ENCODE measurements at places on chromosomes 4 and X. TPM values are rescaled to one million over a fixed set of nuclear protein-coding genes. Genes with fewer than 3 reads are reported as not detected.

GRCh38 chr4:154422152-154422551 is 69.4 kb downstream of the DCHS2 start:
- no peak for DNase-seq

DNA sequence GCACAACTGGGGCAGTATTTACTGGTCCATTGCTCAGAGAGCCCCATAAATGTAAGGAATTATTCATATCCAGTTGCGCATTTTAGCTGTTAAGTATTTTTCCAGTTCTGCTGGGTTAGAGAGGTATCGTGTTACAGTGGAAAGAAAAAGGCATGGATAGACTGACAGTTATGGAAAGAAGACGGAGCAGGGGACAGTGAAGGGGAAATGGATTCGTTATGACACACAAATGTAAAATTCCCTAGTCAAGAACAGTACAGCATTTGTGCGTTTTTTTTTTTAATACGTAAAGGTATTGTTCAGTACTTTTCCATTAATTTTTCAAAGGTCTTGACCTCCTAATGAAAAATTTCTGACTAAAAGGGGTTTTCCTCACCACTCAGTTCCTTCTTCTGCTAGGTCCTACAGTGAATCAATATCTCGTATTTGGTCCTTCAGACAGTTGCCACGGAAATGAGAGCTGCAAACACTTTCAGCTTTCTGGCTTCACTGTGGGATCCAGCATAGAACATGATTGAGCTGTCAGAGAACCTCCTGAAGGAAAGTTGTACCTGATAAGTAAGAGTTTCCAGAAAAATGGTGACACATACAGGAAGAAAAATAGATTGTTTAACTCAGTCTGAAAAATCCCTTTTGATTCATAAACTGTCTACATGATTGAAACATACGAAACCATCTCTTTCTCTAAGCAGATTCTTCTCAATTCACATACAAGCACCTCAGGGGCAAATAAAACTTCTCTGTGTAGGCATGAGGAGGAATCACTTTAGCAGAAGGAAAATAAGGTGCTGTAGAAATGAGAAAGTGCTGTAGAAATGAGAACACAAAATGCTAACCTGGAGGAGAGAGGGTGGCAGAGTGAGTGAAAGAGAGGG is 21.8 kb upstream of the BBS12 start:
- DNase-seq: no peak

GRCh38 chrX:144494074-144494473 is 610.2 kb downstream of the UBE2NL start:
- DNase-seq: no peak

DNA sequence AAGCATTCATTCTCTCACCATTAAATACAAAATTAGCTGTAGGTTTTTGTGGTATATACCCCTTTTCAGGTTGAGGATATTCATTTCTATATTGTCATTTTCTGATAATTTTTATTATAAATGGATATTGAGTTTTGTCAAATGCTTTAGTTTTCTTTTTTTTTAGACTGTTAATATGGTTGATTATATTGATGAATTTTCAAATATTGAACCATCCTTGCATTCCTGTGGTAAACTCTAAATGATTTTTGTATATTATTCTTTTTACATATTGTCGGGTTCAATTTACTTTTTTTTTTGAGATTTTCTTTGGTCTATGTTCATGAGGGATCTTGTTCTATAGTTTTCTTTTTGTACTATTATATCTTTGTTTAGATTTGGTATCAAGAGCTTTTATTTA is 165.1 kb downstream of the GPAT3 start:
- DNase-seq: no peak

DNA sequence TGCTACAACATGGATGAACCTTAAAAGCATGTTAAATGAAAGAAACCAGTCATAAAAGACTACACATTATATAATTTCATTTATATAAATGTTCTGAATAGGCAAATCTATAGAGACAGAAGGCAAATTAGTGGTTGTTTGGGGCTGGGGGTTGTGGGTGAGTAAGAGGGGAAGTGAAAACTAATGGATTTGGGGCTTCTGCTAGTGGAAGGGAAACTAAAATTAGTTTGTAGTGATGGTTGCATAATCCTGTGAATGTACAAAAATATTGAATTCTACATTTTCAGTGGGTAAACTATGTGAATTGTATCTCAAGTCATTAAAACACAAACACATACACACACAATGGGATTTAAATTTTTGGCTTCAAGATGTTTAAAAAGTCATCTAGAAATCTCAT is 25.4 kb upstream of the LIMCH1 start:
- no peak for DNase-seq

DNA sequence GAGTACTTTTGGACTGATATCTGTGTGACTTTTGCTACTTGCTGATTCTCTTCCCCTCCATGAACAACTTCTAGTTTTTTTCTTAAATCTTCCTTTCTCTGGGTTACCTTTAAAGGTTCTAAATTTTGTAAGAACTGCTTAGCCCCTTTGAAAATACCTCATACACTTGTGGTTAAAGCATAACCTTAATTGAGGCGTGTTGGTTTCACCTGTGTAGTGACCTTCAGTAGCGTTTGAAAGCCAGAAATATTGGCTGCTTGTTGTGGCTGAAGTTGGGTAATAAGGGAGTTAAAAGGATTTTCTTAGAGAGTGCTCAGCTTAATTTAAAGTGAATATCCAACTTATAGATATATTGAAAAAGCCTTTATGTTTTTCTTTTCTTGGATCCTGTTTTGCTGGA is 32.0 kb downstream of the MAGEC1 start:
- DNase-seq: no peak

DNA sequence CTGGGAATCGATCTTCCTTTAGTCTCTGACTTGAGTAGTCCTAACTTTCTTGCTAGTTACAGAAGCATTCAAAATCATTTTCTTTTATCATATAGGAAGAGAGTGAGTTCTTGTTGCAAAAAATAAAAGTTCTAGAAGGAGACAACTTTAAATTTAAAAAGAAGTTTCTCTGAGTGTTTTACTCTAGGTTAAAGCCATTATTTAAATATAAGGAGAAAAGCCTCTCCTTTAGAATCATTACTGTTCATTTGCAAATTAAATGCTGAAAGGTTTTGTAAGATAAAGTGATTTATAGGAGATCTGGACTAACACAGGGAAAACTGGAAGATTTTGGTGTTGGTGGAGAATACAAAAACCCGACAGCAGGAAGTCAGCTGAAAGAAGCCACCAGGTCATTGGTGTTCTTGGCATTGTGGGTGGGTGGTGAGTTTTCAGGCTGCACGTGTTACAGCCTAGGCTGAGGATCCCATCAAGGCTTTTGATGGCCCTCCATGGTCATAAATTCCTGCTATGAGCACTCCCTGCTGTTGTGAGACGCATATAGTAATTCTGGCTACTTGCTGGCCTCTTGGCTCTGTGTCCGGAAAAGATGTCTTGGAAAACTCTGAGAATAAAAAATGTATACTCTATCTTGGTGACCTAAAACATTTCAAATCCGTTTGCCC is 81.6 kb downstream of the GPAT3 start:
- no peak for DNase-seq

DNA sequence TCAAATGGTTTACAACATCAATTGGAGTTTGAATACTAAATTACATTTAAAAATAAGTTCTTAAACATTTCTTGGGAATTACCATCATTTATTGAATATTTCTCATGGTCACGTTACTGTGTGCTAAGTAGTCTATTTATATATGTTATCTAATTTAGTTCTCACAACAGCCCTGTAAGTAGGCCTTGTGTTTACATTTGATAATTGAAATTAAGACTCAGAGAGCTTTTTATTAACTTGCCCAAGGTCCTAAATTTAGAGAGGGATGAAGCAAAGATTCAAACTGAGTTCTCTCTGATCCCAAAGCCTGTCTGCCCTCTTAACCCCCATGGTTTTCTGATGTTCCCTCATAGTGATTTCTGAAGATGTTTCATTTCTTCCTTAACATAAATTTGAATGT is 103.7 kb downstream of the CEP135 start:
- DNase-seq: no peak

DNA sequence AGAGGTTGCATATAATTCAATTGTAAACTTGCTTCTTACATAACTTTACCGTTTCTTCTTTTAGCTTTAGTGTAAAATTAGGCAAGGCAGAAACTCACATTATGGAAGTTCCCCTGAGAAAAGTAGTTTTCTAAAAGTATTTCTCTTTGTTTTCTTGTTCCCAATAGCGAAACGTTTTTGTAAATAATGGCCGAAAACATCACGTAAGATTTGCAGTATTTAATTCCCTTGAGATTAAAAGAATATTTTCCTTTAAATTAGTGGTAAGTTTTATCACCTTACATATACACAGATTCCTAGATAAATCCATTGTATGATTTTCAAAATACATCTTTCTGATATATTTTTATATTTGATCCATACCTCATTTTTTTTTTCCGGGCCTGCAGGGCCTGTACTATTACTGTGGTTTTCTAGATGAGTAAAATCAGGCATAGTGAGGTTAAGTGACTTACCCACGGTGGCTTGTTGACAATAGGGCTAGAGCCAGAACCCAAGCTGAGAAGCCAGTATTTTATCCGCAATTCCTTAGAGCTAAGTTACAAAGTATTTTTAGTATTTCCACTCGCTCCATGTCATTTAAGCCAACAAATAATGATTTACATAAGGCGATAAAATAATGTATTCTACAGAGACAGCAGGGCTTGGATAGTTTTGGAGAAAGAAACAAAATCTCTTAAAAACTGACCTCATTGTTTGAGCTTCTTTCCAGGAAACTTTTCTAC is 82.2 kb upstream of the VEGFC start:
- no peak for DNase-seq

GRCh38 chr4:158850800-158851644 is 82.2 kb downstream of the FNIP2 start:
- peak; percentile 10 for DNase-seq

- DNase-seq: no peak
Observed at GRCh38 chr4:108051343-108051742, 61.7 kb downstream of the HADH start.

- DNase-seq: peak; percentile 6
Observed at GRCh38 chrX:68571610-68572311, 72.9 kb downstream of the YIPF6 start.

GRCh38 chrX:38970845-38971244 is 169.6 kb downstream of the MID1IP1 start:
- no peak for DNase-seq

- DNase-seq: no peak
Observed at GRCh38 chrX:45424326-45424725, 223.7 kb upstream of the DIPK2B start.

- no peak for DNase-seq
Observed at GRCh38 chr4:182918044-182918607, 940 bp upstream of the DCTD start.

GRCh38 chr4:8221476-8221875 is 22.4 kb downstream of the SH3TC1 start:
- no peak for DNase-seq

- no peak for DNase-seq
Observed at GRCh38 chrX:45778616-45779015, 577.9 kb upstream of the DIPK2B start.

DNA sequence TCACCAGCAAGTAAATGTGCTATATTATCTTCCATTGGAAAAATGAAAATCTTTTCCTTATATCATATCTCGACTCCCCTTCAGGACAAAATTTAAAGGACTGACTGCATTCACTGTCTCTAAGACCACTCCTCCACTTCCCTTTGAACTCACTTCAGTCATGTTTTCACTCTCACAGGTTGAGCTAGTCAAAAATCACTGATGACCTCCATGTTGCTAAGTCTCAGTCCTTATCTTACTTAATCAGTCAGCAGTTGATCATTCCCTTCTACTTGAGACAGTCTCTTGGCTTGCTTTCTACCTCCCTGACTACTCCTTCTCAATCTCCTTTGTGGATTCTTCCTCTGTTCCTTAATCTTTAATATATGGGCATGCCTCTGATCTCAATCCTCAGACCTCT is 117.0 kb upstream of the LSM6 start:
- DNase-seq: no peak

DNA sequence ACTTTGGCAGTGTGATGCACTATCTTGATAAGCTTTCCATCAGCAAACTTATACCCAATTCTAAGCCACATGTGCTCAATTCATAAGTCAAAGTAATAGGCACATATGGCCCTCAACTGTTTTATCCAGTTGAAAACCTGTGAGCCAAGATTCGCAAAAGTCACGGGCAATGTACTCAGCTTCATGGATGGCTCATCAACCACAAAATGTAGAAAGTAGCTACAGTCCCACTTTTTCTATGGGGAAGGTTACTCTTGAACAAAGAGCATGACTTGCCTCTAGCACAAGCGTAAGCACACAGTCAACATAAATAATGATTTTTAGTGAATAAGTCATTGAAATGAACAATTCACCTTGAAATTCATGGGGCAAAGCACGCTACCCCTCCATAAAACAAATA is 25.1 kb upstream of the DDX53 start:
- no peak for DNase-seq

The GCNA gene
- polyA plus RNA-seq: 1.2 TPM

The SGMS2 gene
- 13.3 TPM for polyA plus RNA-seq
